ENCODE measurements at places on chromosomes 1 and 21. TPM values are rescaled to one million over a fixed set of nuclear protein-coding genes. Genes with fewer than 3 reads are reported as not detected.

GRCh38 chr21:33230545-33231324 is 997 bp downstream of the IFNAR2 start:
- peak; percentile 53 for DNase-seq

GRCh38 chr1:53285969-53286760 is 41.7 kb downstream of the LRP8 start:
- no peak for DNase-seq

DNA sequence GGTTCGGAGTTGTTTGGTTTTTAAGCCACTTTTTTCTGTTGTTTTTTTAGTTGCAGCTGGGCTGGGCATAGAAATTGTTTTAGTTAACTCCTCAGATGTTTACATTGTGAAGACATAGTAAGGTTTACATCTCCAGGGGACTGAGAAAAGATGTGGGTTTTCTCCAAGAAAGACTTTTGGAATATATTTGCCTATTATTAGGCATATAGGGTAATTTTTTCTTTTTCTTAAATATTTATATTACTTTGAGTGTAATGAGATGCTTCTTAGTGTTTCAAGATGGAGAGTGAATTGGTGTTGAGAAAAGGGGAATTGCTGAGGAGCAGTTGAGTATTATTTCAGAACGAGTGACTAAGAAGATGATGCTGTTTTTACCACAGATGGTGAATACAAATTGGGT is 26.6 kb upstream of the PIGK start:
- no peak for DNase-seq

GRCh38 chr21:16492892-16493291 is 763.1 kb downstream of the USP25 start:
- no peak for DNase-seq

DNA sequence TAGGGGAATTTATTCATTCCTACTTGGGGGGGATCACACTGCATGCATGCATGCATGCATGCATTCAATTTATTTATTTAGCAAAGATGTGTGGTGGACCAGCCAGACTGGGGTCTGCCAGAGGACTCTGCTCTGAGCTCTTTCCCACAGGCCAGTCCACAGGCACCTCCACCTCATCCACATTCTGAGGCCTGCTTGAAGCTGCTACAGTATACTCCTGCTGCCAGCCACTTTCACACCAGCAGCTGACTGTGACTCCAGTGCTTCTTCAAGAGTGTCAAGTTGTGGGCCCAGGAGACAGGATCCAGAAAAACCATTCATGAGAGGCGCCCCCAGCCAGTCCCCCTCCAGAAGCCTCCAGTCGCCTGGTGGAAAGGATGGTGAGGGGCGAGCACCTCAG is 30.9 kb downstream of the SSBP3 start:
- DNase-seq: no peak

Gene UQCRHL
- 2.5 TPM for total RNA-seq

Gene TSPAN1
- 1.6 TPM for total RNA-seq

Data from dorsolateral prefrontal cortex (tissue), 122 donors.